ENCODE measurements at places on chromosomes 1 and 21.
A peak's percentile ranks its signal among the peaks of the same experiment; 100 is the strongest.

DNA sequence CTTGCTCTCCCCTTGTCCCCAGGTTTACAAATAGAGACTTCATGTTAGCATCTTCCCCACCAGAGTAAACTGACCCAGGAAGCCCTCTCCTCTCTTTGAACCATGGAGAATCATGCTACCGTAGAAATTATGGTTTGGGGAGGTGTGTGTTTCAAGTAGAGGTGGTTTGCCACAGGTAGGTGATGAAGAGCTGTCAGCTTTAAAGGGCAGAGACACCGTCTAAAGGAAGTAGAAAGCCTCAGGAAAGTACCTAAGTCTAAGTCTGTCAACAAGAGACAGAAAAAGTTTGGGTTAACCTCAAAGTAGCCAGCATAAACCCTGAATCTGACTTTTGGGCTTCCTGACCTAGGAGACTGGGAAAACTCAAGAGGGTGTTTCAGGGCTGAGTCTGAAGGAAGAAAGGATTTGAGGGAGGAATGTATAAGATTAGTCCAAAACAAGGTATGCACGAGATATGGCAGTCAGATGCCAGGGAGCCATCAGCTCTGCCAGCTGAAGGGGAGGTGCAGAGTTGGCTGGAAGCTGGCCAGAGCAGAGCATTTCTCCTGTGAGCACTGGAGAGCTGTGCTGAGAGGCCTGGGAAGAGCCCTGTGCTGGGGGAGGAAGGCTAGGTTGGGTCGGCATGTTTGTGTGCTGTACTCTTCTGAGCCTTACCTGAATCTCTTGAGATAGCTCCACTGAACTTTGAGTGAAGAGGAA, 14.3 kb downstream of the ADAMTSL4 start:
- DNase-seq: peak; percentile 40

- no peak for DNase-seq
Measured at GRCh38 chr1:210757677-210758076, 376.3 kb downstream of the KCNH1 start.

GRCh38 chr1:110631836-110632620, 25.9 kb upstream of the KCNA2 start:
- no peak for DNase-seq

GRCh38 chr1:18603212-18603852, 27.3 kb upstream of the PAX7 start:
- DNase-seq: no peak

DNA sequence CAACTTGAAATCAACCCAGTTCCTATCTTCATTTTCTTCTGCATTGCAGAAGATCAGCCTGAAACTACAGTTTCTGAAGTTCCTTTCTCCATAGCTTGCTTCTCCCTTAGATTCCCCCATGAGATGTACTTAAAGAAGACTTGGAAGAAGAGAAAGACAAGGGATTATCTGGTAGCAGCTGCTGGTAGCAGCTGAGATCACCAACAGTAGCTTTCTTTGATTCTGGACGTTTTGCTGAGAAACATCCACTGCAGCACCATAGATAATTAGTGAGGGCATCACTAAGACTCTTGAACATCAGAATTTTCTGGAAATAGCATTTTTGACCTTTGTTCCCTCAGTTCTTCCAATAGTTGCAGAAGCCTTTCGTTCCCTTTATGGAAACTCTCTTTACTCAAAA, 465 bp upstream of the CFHR3 start:
- DNase-seq: no peak

DNA sequence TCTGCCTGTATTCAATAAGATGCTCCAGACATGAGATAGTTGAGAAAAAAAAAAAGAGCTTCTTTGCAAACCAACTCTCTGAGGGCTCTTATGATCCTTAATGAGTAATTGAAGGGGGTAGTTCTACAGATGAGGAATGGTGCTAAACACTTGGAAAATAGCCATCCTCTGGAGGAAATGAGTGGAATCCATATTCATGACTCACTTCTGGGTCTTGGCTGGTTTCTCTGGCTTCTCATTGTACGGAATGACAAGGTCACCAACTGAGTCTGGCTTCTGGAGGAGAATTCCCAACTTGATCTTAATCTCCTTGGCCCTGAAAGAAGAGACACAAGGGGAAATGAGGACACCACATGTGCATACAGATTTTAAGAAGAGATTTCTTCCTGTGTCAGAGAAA, 34.7 kb downstream of the RGS5 start:
- no peak for DNase-seq

DNA sequence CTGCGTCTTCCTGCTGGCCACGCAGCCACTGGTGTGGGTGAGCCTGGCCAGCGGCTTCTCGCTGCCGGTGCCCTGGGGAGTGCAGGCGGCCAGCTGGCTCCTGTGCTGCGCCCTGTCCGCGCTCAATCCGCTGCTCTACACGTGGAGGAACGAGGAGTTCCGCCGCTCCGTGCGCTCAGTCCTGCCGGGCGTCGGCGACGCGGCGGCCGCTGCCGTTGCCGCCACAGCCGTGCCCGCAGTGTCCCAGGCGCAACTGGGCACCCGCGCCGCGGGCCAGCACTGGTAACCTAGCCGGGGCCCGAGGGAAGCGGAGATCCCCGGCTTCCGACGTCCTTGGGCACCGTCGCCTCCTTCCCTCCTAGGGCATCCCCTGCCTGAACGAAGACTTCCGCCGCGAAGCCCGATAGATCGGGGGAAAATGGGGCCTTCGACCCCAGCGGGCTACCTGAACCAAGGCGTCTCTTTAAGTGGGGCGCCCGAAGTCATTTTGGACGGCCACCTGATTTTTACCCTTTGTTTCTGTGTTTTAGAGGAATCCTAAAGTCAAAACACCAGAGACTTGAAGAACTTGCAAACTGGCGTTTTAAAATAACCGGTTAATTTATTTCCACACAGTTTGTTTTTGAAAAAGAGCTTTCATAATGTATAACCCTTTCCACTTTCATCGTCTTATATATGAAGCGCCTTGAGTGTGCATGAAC, 2.0 kb downstream of the GPR88 start:
- DNase-seq: peak; percentile 23
